ENCODE measurements at places on chromosomes 6 and 20.

- DNase-seq, result no peak
Observed at GRCh38 chr20:24977336-24977735, 15.2 kb downstream of the APMAP start.

- DNase-seq, result no peak
Observed at GRCh38 chr6:137402143-137402680, 92.0 kb downstream of the OLIG3 start.

DNA sequence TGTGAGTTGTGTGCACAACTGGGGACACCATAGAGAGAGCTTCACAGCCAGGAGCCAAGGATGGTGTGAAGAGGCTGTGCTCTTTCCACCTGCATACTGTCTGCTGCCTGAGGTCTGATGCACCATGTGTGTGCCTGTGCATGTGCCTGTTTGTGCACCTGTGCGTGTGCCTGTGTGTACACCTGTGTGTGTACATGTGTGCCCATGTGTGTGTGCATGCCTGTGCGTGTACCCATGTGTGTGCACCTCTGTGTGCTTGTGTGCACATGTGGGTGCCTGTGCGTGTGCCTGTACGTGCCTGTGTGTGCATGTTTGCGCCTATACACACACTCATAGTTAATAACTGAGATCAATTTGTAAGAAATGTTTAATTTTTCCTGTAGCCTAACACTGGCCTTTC, 51.3 kb downstream of the FAM120B start:
- no peak for DNase-seq

GRCh38 chr20:17856024-17856564, 112.5 kb downstream of the SNX5 start:
- no peak for DNase-seq

- DNase-seq, result no peak
Observed at GRCh38 chr6:148580442-148580841, 166.4 kb upstream of the UST start.

- no peak for DNase-seq
Observed at GRCh38 chr20:48738399-48739304, 89.1 kb downstream of the PREX1 start.

DNA sequence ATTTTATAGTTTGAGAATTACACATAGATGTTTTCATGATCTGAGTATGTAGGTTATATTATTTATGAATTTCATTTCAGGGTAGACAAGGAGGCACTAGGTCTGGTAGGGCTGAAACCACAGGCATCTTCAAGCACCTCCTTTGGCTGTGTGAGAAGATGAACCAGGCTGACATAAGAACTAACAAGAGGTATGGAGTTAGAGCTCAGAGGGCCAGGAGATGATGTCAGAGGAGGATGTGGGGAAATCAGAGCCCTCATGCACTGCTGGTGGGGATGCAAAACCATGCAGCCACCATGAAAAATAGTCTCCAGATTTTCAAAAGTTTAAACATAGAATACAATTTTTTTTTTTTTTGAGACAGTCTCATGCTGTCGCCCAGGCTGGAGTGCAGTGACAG, 13.6 kb upstream of the RIPOR3 start:
- no peak for DNase-seq

- no peak for DNase-seq
Observed at GRCh38 chr20:50328222-50328979, 137.8 kb downstream of the CEBPB start.

DNA sequence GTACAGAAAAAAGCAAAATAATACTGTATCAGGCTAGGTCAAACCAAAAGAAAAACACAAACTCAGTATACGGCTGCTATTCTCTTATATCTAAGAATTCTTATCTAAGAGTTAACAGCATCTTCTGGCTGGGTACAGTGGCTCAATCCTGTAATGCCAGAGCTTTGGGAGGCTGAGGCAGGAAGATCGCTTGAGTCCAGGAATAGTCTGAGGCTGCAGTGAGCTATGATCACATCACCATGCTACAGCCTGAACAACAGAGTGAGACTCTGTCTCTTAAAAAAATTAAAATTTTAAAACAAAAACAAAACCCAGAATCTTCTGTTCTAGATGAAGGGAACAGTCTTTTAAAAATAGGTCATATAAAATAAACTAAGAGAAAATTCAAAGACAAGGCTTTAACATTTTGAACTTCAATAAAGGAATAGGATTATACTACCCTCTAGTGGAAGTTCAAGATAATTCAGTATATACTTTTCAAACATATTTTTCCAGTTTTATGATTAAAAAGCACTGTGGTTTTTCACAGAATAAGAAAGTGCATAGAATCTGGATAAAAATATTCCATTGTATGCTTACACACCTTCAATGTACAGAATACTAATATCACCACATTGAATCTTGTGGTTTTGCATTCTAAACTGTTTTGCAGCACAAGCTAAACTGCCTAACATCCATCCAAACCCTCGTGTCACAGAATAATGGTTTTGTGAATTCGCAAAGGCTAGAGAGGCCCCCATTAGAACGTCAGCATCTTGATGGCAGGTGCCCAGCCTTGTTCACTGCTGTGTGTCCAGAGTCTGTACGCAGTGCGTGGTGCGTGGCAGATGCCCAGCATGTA, 39.3 kb downstream of the DTNBP1 start:
- no peak for DNase-seq

All from activated CD8-positive, alpha-beta memory T cell treated with anti-CD3 and anti-CD28 coated beads for 1 hour (primary cell).